ENCODE measurements at places on chromosomes 7 and 10.

DNA sequence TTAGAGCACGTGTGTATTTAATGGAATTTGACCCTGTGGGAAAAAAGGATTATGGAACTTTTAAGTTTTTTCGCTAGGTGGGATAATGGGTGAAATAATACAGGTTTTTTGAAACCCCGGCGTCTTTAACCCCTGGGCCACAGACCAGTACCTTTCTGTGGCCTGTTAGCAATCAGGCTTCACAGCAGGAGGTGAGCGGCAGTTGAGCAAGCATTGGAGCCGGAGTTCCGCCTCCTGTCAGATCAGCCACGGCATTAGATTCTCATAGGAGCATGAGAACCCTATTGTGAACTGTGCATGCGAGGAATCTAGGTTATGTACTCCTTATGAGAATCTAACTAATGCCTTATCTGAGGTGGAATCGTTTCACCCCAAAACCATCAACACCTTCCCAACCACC lies 28.6 kb downstream of the WAC start:
- no peak for DNase-seq

DNA sequence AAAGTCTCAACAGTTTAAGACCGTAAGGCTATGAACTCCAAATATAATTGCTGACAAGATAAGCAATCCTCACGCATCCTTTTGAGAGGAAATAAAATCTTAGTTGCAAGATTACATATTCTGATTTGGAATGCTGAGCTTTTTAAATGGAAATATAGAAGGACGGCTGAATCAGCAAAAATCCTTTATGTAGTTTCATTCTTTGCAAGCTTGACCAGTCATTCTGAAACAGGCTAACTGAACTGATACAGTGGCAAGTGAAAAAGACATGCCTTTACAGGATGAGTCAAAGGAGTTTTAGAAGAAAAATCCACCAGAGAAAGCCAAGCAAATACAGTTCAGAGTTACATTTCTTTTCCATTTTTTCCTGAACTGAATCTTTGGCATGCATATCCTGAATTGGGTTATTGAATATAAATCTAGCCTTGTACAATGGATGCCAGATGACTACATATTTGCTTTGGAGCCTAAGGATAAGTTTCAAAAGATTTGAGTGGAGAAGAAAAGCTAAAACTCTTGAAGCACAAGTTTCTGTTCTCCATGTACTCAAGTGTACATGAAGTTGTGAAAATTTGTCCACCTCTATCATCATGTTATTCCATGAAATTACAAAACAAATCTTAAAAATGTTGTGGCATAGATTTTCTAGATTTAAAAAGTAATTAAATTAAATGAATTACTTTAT lies 4.4 kb downstream of the VIM start:
- DNase-seq: no peak

DNA sequence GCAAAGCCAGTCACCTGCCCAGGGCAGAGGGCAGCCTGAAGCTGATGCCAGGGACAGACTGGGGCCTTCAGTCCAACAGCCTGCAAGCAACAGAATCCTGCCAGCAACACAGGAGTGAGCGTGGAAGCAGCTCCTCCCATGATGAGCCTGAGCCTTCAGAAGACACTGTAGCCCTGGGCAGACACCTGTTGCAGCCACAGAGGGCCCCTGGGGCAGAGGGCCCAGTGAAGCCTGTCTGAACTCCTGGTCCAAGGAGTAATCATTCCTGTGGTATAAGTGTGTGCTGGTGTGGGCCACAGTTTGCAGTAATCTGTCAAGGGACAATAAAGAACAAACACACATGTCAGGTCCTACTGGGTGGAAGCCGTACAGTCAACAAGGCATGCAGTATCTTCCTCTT lies 2.9 kb upstream of the PFKP start:
- no peak for DNase-seq

DNA sequence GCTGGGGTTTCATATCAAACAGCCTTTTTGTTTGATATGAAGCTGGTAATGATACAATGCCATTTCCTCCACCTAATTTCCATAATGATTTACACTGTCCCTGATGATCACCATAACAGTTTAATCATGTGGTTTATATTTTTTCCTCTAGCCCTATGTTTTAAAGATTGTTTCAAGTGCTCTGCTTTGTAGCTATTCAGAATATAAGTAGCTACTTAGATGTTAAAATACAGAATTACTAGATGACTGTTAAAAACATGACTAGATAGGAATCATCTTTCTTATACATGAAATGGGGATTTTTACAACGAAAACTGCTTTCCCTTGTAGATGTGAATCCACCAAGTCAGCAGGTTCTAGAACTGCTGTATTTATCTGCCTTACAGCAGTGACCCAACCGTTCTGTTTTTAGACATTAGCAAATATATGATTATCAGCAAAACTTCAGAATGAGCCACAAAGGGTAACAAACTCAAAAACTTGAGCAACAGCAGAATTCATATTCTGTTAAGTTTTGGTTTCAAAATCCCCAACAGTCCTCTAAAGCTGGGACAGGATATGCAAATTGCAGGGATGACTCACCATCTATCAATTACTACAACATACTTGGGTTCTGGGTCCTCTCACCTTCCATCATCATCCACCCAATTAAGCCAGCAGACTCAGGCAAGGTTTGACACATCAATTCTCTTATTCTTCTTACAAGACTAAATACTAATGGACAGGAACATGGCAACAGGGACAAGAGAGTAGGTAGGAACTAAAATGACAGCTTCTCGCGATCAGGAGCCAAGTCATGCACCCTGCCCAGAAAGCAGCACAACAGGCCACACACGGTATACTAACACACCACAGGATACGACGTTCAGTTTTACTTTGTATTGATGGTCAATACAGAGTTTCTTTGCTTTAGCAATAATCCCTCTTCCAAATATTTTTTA lies 83.9 kb downstream of the PIP4K2A start:
- no peak for DNase-seq

DNA sequence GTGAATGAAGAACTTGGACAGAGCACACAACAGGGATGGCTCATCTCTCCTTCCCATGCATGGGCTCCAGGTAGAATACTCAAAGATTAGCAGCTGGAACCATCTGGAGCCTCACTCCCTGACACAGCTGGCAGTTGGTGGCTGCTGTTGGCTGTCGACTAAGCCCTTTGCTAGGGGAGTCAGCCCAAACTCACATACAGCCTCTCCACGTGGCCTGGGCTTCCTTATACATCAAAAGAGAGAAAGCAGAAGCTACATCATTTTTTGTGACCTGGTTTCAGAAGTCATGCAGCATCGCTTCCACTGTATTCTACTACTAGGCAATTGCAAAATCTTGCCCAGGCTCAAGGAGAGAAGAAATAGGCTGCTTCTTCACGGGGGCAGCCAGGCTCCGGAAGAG lies 24.4 kb downstream of the ASNS start:
- no peak for DNase-seq

GRCh38 chr7:127516320-127516719 lies 69.1 kb downstream of the GCC1 start:
- no peak for DNase-seq

DNA sequence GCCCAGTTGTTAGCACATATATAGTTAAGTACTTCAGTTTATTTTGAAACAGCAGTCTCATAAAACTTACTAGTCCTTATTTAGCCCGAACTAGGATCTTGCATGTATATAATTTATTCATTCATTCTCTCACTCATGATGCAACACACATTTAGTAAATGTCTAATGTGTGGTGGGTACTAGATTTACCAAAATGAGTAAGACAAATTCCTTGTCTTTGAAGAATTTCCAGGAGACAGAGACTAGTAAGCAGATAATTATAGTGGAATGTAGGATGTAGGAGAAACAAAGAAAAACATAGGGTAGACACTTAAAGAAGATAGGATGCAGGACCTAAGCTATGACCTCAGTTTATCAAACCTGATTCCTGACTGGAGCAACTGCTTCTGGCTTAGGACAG lies 120.2 kb upstream of the AMPH start:
- no peak for DNase-seq

DNA sequence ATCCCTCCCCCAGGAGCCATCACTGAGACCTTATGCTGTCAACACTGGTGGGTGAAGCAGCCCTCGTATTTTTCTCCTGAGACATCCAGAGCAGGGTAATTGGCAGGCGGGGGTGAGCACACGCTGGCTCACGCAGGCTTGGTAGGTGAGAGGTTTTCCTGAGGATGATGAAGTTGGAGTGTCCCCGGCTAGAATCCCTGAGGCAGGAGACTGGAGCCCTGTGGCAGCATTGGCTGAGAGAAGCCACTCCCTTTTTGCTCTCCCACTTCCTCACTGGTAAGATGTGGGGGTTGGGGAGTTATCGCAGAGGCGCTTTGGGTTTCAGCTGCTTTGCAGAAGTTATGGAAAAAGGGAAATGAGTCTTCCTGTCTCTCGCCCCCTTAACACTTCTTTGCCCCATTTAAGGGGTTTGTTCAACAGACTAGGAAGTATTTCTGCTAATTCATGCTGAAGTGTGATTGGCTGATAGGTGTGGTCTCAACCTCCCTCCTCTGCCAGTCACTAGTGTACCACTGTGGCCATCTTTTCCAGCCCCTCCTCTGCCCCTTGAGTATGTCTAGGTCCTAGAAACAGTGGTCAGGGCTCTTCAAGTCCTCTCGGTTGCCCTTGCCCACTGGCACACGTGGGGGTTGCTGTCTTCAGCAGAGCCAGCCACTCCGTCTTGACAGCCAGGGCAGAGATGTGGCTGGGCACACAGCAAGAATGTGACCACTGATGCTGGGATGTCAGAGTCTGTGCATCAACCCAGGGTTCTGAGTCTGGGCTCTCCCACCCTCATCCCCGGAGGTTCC lies 5.7 kb downstream of the ARPC1B start:
- no peak for DNase-seq

DNA sequence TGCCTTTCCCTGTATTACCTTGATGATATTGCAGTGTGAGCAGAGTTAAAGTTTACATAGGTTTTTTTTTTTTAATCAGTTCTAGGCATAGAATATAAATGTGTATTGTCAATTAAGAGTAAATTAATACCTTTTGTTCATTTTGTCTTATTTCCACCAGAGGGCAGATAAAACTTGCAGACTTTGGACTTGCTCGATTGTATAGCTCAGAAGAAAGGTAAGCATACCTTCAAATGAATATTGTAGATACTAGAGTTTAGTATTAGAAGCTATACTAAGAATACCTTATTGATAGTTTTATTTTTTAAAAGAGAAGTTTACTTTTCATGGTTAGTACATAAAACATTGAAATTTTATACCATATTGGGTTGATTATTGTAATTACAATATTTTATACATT lies 86.8 kb downstream of the MPLKIP start:
- DNase-seq: no peak

GRCh38 chr7:16397501-16398145 lies 23.7 kb downstream of the CRPPA start:
- DNase-seq: no peak

DNA sequence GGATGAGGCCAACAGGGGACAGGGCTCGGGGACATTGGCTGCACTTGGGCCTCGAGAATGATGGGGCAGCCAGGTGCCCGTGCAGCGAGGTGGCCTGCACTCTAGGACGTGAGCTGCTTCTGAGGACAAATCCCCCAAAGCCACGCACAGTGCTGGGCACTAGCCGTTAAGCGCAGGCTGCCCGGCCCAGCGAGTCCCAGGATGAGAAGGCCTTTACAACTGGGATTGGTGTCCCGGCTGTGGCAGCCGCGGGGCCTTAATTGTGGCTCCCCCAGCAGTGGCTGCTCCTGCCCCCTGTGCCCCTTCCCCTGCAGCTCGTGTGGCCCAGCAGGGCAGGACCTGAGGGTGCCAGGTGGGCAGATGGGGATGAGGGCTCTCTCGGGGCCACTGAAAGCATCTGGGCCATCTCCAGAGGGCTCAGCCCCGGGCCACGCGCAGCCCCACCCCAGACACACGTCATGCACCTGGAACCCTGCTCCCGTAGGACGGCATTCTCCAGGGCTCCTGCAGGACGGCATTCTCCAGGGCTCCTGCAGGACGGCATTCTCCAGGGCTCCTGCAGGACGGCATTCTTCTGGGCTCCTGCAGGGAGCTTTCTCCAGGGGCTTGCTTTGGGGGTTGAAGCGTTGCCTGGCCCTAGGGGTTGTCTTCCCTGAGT lies 6.6 kb downstream of the PWWP2B start:
- no peak for DNase-seq

DNA sequence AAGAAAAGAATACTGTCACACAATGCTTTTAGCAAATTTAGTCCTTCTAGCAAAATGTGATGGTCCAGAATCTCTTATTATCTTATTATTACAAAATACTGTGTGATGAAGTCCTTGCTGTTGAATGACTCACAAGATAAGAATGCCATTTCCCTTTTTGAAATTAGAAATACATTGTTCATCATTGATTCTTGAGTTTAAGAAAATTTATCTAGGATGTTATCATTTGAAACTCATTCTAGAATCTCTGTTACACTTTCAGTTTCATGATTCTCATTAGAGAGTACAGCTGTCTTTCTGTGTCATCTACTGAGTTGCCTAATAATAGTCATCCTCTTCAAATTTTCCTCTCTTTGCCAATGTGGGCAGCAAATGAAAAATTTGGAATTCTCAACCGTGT lies 9.6 kb downstream of the ZKSCAN5 start:
- no peak for DNase-seq

- no peak for DNase-seq
Observed at GRCh38 chr10:51046654-51047053, 27.6 kb upstream of the PRKG1 start.

DNA sequence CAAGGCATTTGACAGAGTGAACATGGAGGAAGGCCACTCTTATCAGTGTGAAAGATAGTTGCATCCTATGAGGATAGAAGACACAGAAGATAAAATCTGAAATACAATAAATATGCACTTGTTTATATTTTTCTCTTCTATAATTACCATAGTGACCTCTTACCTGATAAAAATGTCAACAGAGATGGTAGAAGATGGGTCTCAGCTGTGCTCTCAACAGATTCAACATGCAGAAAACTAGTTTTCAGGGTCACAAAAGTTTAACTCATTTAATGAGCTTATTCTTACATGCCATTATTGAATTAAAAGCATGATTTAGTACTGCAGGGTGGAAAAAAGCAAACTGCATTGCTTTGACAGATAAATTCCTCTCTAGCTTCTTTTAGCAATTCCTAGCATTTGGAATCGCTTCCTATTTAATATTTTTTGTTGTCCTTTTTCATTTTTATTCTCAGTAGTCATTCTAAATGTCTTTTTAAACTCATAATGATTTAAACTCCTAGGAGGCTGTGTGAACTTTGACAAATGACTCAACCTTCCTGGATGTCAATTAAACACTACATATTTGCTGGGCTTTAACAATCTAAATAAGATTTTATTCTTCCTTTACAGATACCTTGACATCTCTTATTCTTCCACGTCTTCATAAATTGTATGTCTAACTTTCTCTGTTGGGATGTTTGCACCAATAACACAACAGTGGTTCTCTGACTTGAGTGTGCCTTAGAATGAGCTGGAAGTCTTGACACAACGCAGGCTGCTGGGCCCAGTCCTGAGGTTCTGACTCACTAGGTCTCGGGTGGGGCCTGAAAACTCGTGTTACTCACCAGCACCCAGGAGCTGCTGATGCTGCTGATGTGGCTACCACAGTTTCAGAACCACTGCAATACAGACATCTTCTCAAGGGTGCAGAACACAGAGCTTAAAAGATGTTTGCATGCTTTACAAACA lies 565.5 kb upstream of the IGFBP3 start:
- no peak for DNase-seq
